T-cell (primary cell): ENCODE measurements at places on chromosomes 4 and X. TPM values are rescaled to one million over a fixed set of nuclear protein-coding genes. Genes with fewer than 3 reads are reported as not detected.

The NALF2 gene
- 0.15 TPM for total RNA-seq

The SUPT20HL1 gene
- total RNA-seq, result not detected

The MTHFD2L gene
- total RNA-seq, result 7.9 TPM

The DAPP1 gene
- total RNA-seq, result 12.9 TPM

The C4orf51 gene
- not detected for total RNA-seq

The MAGEA2 gene
- not detected for total RNA-seq

The ADH6 gene
- 0.16 TPM for total RNA-seq

The PRRG1 gene
- not detected for total RNA-seq

- H3K36me3 ChIP-seq, result no peaks in the 10 kb centered on the region
- no peak overlapping the region for H3K4me3 ChIP-seq
- DNase-seq, result no peak
- H3K27ac ChIP-seq, result no peak overlapping the region
Measured at GRCh38 chrX:119497185-119497584, 28.9 kb downstream of the SLC25A5 start.

- no peak overlapping the region for H3K4me3 ChIP-seq
- no peaks in the 10 kb centered on the region for H3K4me1 ChIP-seq
- H3K27ac ChIP-seq, result no peak overlapping the region
- no peaks in the 10 kb centered on the region for H3K27me3 ChIP-seq
Measured at GRCh38 chrX:69627744-69628143, 11.8 kb downstream of the EDA start.

- no peak for DNase-seq
- H3K36me3 ChIP-seq, result peaks cover 1% of the 10 kb centered on the region
- H3K27me3 ChIP-seq, result no peaks in the 10 kb centered on the region
- no peak overlapping the region for H3K4me3 ChIP-seq
- peaks cover 20% of the 10 kb centered on the region for H3K4me1 ChIP-seq
Measured at GRCh38 chr4:87033902-87034301, 99.1 kb downstream of the AFF1 start.

- no peaks in the 10 kb centered on the region for H3K4me1 ChIP-seq
- H3K27ac ChIP-seq, result no peak overlapping the region
- H3K36me3 ChIP-seq, result no peaks in the 10 kb centered on the region
- no peaks in the 10 kb centered on the region for H3K27me3 ChIP-seq
- no peak for DNase-seq
Measured at GRCh38 chr4:72473434-72473900, 95.6 kb downstream of the ADAMTS3 start.

GRCh38 chr4:133474501-133474900, 325.4 kb downstream of the PCDH10 start:
- H3K27ac ChIP-seq, result no peak overlapping the region
- H3K4me1 ChIP-seq, result no peaks in the 10 kb centered on the region
- no peak overlapping the region for H3K4me3 ChIP-seq
- no peak for DNase-seq

GRCh38 chrX:110795645-110796406, at the start of gene CHRDL1:
TSS of gene CHRDL1 (minus strand) at chrX:110795817. CDS start at chrX:110792181, 3,636 bp downstream.
- no peaks in the 10 kb centered on the region for H3K36me3 ChIP-seq
- no peaks in the 10 kb centered on the region for H3K4me1 ChIP-seq
- H3K27ac ChIP-seq, result no peak within 1 kb of the TSS
- H3K4me3 ChIP-seq, result no peak within 1 kb of the TSS
- H3K27me3 ChIP-seq, result peaks cover 13% of the 10 kb centered on the region
- DNase-seq, result no peak

GRCh38 chrX:52988985-52989917, 30.9 kb upstream of the FAM156A start:
- no peak overlapping the region for H3K4me3 ChIP-seq
- H3K36me3 ChIP-seq, result no peaks in the 10 kb centered on the region
- DNase-seq, result no peak
- no peaks in the 10 kb centered on the region for H3K27me3 ChIP-seq
- H3K4me1 ChIP-seq, result peaks cover 3% of the 10 kb centered on the region
- no peak overlapping the region for H3K27ac ChIP-seq

GRCh38 chr4:81604683-81605218, 133.0 kb upstream of the RASGEF1B start:
- H3K4me3 ChIP-seq, result no peak overlapping the region
- H3K27ac ChIP-seq, result no peak overlapping the region
- no peaks in the 10 kb centered on the region for H3K4me1 ChIP-seq
- no peaks in the 10 kb centered on the region for H3K36me3 ChIP-seq
- H3K27me3 ChIP-seq, result no peaks in the 10 kb centered on the region
- no peak for DNase-seq

- peaks cover 25% of the 10 kb centered on the region for H3K4me1 ChIP-seq
- no peaks in the 10 kb centered on the region for H3K36me3 ChIP-seq
- no peaks in the 10 kb centered on the region for H3K27me3 ChIP-seq
- H3K27ac ChIP-seq, result peak overlapping the region; percentile 35
- H3K4me3 ChIP-seq, result peak overlapping the region; percentile 88
Measured at GRCh38 chr4:16224264-16225166, 1.8 kb downstream of the TAPT1 start.

DNA sequence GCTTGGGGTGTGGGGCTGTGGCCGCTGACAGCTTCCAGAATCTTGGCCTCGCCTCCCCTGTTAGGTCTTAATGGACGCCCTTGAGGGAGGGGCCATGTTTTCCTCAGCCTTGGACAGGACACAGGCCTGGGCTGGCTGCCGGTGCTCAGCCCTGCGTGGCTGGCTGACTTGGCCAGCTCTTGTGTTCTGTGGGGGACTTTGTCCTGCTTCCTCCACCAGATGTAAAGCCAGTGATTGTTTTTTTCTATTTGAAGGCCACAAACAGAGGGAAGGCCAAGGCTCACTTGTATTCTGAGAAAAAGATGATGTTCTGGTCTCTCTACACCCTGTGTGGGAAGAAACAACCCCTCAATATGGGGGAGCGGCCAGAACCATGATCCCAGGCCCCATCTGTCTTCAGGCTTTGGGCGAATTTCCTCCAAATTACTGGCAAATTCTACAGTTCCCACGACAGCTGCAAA, 71.3 kb downstream of the HTRA3 start:
- no peak overlapping the region for H3K27ac ChIP-seq
- H3K36me3 ChIP-seq, result no peaks in the 10 kb centered on the region
- no peak for DNase-seq
- H3K4me3 ChIP-seq, result no peak overlapping the region

- H3K36me3 ChIP-seq, result no peaks in the 10 kb centered on the region
- no peak for DNase-seq
- no peaks in the 10 kb centered on the region for H3K27me3 ChIP-seq
- H3K4me3 ChIP-seq, result no peak overlapping the region
- H3K4me1 ChIP-seq, result no peaks in the 10 kb centered on the region
Measured at GRCh38 chr4:119103263-119103662, 32.4 kb upstream of the MYOZ2 start.

DNA sequence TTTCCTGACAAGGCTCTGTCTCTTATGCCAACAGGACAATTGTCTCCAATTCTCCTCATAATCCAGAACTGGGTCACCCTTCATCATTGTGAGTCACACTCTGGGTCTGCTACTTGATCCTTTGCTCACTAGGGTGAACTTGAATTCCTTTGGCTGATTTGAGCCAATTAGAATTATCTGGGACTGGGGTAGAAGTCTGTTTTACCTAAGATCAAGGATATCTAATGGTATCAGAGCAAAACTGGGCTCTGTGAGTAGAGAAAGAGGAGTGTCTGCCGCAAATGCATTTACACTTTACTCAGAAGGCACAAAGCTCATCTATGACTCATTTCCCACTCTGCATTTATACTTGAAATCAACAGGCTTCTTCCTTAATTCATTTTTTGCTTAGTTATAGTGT, 72.6 kb downstream of the PITX2 start:
- no peaks in the 10 kb centered on the region for H3K27me3 ChIP-seq
- no peaks in the 10 kb centered on the region for H3K36me3 ChIP-seq
- no peak for DNase-seq
- H3K27ac ChIP-seq, result no peak overlapping the region
- no peak overlapping the region for H3K4me3 ChIP-seq

GRCh38 chr4:169099771-169100180, 89.7 kb upstream of the CBR4 start:
- H3K36me3 ChIP-seq, result no peaks in the 10 kb centered on the region
- H3K27me3 ChIP-seq, result peaks cover 4% of the 10 kb centered on the region
- no peak overlapping the region for H3K27ac ChIP-seq
- no peaks in the 10 kb centered on the region for H3K4me1 ChIP-seq
- no peak for DNase-seq

DNA sequence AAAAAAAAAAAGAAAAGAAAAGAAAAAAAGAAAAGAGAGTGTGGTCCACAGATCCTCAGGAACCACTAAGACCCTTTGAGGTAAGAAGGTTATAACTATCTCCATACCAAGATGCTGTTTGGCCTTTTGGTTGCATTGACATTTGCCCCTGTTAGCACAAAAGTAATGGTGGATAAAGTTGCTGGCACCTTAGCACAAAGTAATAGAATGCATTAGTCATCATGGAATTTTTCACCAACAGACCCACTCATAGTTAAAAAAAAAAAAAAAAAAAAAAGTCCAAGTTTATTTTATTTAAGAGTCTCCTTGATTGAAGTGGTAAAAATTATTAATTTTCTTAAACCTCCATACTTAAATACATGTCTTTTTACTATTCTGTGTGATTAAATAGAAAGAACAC, 78.4 kb upstream of the RBPJ start:
- H3K4me1 ChIP-seq, result no peaks in the 10 kb centered on the region
- H3K27me3 ChIP-seq, result no peaks in the 10 kb centered on the region
- H3K4me3 ChIP-seq, result no peak overlapping the region
- no peak overlapping the region for H3K27ac ChIP-seq
- no peak for DNase-seq
- no peaks in the 10 kb centered on the region for H3K36me3 ChIP-seq

- DNase-seq, result no peak
- H3K27me3 ChIP-seq, result no peaks in the 10 kb centered on the region
- H3K36me3 ChIP-seq, result no peaks in the 10 kb centered on the region
- no peak overlapping the region for H3K27ac ChIP-seq
- H3K4me3 ChIP-seq, result no peak overlapping the region
Measured at GRCh38 chrX:23435575-23435974, 100.9 kb downstream of the PTCHD1 start.

DNA sequence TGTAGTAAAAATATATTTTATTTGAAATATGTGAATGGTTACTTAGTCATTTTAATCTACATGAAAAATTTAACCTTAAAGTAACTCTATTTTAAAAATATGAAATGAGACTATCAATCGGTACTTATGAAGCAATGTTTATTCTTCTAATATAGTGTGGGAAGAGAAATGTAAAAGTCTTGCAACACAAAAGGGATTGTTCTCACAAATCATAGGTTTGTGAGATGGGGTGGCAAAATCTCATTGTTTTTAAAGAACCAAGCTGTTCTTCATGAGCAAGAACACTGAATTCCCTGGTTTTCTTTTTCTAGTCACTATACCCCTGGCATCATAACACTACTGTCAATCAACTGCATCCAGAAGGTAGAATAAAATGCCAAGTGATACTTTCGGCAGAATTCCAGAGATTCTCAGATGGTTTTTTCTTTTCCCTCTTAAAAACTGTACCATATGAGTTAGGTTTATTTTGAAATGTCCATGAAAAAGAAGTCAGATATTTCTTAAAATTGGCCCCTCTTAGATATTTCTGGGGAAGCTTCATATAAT, 52.2 kb downstream of the SNCA start:
- H3K4me1 ChIP-seq, result peaks cover 3% of the 10 kb centered on the region
- H3K36me3 ChIP-seq, result no peaks in the 10 kb centered on the region
- no peak overlapping the region for H3K4me3 ChIP-seq
- no peaks in the 10 kb centered on the region for H3K27me3 ChIP-seq

DNA sequence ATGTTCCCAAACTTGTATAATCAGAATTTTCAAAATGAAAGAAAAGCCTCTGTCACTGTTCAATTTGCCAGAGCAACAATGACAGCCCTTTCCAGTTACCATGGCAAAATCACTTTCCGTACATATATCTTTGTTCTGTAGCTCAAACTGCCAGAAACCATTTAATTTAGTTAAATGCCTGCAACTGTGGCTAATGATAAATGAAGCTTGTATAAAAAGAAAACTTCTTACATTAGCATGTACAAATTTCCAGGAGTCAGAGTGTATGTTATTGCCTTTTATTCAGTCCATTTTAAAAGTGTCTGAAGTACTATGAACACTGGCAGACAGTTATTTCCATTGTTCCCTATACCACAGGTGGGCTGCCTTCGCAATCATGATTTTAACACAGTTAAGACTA, 30.3 kb downstream of the ARAP2 start:
- DNase-seq, result no peak
- H3K36me3 ChIP-seq, result no peaks in the 10 kb centered on the region
- H3K27me3 ChIP-seq, result no peaks in the 10 kb centered on the region
- H3K27ac ChIP-seq, result no peak overlapping the region
- H3K4me1 ChIP-seq, result peaks cover 16% of the 10 kb centered on the region
- H3K4me3 ChIP-seq, result no peak overlapping the region

DNA sequence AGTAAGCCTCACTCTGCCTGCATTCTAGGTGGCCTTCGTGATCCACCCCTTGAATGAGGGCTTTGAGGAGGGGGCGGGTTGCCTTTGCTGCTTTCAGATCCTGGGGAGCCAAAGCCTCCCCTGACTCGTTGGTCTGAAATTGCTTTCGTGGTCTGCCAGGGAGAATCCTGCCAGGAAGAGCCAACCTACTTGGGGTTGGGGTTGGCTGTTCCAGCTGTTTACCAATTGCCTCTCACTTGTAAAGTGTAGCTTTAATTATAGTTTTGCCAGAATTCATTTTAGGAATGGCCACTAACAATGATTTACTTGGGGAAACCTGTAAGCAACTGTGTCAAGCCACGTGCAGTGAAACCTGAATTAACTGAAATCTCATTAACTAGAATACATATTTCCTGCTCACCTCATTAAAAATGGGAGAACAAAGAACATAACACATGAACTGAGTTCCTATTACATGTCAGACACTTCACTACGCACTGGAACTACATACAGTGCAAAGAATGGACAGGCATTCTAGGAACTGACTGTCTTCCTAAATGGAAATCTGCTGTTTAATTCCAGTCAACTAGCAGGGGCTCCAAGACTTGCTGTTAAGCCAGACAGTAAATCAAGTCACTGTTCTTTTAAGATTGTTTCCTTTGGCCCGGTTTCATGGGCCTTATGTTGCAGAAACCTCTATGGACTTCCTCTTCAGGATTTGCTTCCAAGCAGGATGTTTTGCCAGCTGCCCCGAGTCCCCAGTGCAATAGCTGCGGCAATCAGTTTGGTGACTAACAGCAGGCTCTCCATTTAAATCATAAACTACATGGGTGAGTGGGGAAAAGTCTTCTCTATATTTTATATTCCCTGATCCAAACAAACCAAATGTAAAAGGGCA, 16.4 kb upstream of the NKRF start:
- no peak for DNase-seq
- H3K27me3 ChIP-seq, result no peaks in the 10 kb centered on the region
- H3K36me3 ChIP-seq, result peaks cover 31% of the 10 kb centered on the region

- H3K27ac ChIP-seq, result no peak overlapping the region
- H3K4me3 ChIP-seq, result no peak overlapping the region
- no peaks in the 10 kb centered on the region for H3K4me1 ChIP-seq
- no peaks in the 10 kb centered on the region for H3K36me3 ChIP-seq
- no peak for DNase-seq
Measured at GRCh38 chr4:69787879-69788278, 27.5 kb upstream of the SULT1B1 start.

DNA sequence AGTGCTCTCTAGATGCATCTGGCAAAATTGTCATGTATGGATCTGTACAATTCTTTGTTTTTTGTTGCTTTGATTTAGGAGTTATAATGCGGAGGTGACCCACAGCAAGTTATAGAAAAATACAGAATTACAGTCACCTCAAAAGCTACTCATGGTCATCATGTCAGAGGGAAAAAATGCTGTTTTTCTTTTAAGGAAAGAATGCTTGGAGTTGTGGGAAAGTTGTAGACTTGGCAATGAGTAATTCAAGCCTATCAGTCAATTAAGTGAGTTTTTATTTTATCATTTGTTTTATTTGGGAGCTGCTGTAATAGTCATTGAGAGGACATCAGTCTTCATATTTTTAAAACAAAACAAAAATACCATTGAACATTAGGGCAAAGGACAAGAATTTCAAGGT, 16.4 kb downstream of the FHL1 start:
- no peak for DNase-seq
- H3K36me3 ChIP-seq, result no peaks in the 10 kb centered on the region
- no peaks in the 10 kb centered on the region for H3K4me1 ChIP-seq
- H3K4me3 ChIP-seq, result no peak overlapping the region
